GM12878 (cell line): ENCODE measurements at places on chromosomes 6 and 20. TPM values are rescaled to one million over a fixed set of nuclear protein-coding genes. Genes with fewer than 3 reads are reported as not detected.

ISM1 gene
- not detected in 2 replicates for total RNA-seq

DNA sequence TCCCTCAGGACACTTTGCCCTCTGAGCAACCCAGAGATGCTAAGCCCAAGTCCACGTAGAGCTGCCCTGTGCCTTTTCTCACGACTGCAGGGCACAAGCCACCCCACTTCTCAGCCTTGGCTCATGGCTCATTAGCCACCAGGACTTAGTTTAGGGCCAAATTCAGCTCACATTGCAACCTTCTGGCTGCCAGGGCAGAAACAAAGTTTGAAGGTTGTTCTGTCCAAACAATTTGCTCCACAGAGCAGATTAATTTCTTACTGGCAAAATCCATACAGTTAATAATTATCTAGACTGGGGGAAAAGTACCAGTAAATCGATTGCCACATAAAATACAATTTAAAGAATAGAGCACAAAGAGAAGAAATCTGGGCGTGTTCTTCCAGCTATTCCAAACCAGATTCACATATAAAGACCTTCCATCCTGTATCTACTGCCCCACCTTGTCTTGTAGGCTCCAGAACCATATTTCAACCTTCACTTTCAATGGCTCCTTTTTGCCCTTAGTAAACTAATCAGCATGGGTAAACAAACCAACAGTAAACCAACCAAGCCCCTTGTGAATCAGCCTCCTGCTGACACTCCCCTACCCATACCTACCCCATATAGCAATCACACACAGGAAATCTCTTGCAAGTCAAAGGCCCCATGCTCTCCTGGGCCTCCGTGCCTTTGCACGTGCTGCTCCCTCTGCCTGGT lies 101.9 kb downstream of the QRSL1 start:
- no peak for DNase-seq

- no peak for DNase-seq
These were observed 632 bp downstream of the PCMT1 start for GRCh38 chr6:149750136-149750609.

HIVEP2 gene
- 15.7 and 18.2 TPM in 2 replicates for total RNA-seq

NKAIN4 gene
- not detected in 2 replicates for total RNA-seq

DNA sequence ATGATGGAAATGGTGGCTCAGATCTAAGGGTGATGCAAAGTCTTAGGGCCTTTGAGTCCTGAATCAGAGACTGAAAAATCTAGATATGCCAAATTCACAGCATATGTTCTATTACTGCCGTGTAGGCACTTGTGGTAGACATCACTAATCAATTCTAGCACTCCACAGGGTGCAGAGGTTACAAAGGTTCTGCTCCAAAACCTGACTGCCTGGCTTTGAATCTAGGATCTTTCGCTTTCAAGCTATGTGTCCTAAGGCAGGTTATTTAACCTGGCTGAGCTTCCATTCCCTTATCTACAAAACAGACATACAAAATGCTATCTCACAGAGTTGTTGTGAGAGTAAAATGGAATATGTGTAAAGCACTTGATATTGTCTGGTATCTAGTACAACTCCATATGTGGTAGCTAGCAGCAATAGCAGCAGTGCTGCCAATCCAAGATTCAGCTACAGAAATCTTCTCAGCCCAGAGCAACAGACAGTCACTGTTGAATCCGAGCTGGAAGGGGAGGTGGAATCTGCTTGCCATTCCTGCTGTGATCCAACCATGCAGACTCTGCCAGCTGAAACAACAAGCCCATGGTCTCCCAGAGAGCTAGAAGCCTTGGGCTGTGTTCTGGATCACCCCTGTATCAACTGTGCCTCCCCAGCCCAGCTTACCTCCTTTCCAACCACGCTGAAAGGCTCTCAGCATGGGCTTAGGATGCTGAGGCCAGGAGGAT lies 206.9 kb downstream of the TFAP2C start:
- DNase-seq, result no peak

DNA sequence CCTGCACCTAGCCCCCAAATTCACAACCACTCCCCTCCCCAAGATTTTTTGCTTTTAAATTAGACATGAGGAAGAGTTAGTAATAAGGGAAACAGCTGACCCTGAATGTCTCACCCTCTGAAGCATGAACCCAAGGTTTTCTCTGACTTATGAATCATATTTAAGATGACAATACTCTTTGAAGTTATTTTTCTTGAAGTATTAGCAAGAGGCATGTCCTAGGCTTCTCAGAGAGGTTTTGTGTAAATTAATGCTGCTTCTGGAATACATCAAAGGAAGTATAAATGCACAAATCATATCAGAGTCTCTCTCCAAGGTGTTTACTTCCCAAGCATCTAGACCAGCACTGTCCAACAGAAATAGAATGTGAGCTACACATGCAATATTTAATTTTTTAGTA lies 408.1 kb upstream of the MARCKS start:
- DNase-seq, result no peak

NRSN1 gene
- total RNA-seq, result not detected in 2 replicates

- no peak for DNase-seq
These were observed at the start of gene LAMA2 for GRCh38 chr6:128882991-128883611. TSS of gene LAMA2 (plus strand) at chr6:128883138. CDS start at chr6:128883246, 108 bp downstream.

- no peak for DNase-seq
These were observed 321.3 kb upstream of the TCF21 start for GRCh38 chr6:133567636-133568035.

- DNase-seq, result no peak
These were observed 6.3 kb upstream of the SIRPA start for GRCh38 chr20:1888796-1889463.

VSX1 gene
- total RNA-seq, result not detected in 2 replicates

GRCh38 chr6:24522228-24523176 lies 27.7 kb downstream of the ALDH5A1 start:
- peak; percentile 59 for DNase-seq

DNA sequence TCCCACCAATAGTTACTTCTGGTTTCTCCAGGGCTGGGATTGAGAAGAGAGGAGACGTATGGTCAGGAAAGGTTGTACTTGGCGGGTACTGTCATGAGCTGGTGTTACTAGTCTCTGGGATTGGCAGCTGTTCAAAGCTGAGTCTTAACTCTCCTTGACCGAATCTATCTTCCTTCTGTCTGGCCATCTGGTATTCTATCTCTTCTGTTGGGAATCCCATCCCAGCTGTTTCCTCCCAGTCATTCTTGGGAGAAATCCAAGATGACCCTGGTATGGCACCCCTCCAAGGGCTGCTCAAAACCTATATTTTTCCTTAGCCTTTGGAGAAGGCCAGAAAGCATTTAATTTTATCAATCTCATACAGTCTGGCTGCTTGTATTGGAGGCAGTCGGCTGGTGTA lies 287.0 kb upstream of the CHD6 start:
- no peak for DNase-seq

DNA sequence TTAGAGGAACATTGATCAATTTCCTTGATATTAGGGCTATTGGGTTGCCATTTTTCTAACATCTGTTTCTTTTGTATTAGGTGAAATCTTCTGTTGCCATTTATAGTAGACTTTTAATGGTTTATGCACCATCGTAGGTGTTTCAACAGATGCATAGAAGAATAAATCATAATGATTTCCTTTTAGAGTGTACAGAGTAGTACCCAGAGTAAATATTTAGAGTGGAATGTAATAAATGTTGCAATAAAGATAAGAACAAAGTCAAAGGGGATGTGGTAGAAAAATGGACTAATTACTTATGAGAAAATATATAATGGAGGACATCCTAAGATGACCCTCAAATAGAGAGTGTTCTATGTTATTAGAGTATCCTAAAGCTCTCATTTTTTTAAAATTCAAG lies 643.0 kb upstream of the CITED2 start:
- no peak for DNase-seq

BPI gene
- not detected in 2 replicates for total RNA-seq

NT5E gene
- 8.2 and 9.7 TPM in 2 replicates for total RNA-seq

DNA sequence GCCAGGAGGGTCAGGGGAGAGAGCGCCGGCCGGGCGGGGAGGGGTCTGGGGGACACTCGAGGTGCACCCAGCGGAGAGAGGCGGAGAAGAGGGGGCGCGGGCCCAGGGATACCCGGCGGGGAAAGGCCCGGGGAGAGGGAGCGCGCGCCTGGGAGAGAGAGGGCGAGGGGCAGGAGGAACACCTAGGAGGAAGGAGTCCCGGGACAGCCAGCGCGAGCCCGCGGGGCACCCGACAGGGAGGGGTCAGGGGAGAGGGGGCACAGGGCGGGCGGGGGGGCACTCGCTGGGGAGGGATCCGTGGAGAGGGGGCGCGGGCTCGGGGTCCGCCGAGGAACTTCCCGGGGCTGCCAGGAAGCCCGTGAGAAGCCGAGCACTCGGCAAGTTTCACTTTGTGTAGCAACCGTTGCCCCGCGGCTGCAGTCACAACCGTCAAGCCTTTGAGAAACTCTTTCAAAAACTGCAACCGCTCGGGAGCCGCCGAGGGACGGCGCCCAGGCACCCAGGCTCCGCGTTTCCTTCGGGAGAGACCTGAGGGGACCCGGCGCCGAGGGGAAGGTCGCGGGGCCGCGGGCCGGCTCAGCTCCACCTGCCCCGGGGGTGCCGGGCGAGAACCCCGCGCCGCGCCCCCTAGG lies 471 bp downstream of the EZR start:
- DNase-seq, result no peak

ZNF341 gene
- total RNA-seq, result 4.0 and 5.0 TPM in 2 replicates

C6orf163 gene
- 1.3 and 1.4 TPM in 2 replicates for total RNA-seq

- peak; percentile 50 for DNase-seq
These were observed 56.2 kb downstream of the SNX9 start for GRCh38 chr6:157879034-157879872.

GRCh38 chr6:38805692-38806091 lies 90.6 kb downstream of the DNAH8 start:
- DNase-seq, result no peak

- no peak for DNase-seq
These were observed 42.0 kb downstream of the KIAA1755 start for GRCh38 chr20:38218566-38218885.

DNA sequence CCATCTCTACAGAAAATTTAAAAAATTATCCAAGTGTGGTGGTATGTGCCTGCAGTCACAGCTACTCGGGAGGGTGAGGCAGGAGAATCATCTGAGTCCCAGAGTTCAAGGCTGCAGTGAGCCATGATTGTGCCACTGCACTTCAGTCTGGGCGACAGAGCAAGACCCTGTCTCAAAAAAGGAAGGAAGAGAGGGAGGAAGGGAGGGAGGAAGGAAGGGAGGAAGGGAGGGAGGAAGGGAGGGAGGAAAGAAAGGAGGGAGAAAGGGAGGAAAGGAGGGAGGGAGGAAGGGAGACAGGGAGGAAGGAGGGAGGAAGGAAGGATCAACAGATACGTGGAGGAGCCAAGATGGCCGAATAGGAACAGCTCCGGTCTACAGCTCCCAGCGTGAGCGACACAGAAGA lies 90.1 kb downstream of the ZNF217 start:
- DNase-seq, result no peak

DNA sequence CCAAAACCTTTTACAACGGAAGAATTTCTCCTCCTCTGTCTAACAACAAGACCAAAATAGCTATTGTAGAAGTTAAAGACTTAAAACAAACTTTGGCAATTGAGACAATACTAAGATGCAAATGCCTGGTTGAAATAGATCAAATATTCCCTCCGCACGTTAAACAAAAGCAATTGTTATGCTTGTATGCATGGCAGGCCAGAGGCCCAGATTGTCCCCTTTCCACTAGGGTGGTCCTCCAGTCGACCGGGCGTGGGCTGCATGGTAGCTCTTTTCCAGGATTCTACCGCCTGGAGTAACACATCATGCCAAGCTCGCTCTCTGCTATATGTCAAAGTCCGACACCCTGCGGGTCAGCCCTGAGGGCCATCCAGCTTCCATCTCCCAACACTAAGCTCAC lies 234.7 kb downstream of the RNGTT start:
- no peak for DNase-seq

GRCh38 chr6:125904871-125905270 lies 51.7 kb upstream of the HINT3 start:
- peak; percentile 50 for DNase-seq

SLC26A8 gene
- total RNA-seq, result 0.35 TPM in 1 of 2 replicates, not detected in the other

DNA sequence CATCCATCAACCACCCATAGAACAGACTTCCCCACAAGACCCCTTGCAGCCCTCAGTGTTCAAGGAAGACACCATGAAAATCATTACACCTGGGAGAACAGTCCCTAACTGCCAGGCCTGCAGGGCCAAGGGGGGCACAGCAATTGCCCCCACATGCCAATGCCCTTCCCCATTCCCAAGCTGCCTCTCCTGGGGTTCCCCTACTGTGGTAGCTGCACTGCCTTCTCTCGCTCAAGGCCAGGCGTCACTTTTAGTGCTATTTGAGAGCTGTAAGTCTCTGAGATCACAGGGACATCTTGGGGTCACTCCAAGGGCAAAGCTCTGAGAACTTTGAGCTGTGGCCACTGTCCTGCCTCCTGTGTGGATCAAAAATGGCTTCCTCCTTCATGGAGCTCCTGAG lies 6.0 kb upstream of the ACSS1 start:
- DNase-seq, result no peak

DNA sequence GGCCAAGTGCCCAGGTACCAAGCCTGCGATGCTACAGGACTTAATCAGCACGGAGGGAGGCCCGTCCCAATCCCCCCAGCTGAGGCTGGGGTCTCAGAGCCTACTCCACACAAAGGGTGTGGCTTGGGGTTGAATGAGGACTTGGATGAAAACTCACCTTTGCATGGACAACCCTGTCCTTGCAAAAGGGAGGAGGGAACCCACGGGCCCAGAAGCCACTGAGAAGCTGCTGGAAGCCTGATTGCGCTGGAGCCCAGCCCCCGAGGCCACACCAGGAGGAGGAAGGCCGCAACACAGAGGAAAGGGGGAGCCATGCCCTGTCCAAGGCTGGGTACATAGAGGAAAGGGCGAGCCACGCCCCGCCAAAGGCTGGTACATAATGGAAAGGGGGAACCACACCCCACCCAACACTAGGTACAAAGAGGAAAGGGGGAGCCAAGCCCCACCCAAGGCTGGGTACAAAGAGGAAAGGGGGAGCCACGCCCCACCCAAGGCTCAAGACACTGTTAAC lies 158.8 kb downstream of the DLL1 start:
- DNase-seq, result no peak

DNA sequence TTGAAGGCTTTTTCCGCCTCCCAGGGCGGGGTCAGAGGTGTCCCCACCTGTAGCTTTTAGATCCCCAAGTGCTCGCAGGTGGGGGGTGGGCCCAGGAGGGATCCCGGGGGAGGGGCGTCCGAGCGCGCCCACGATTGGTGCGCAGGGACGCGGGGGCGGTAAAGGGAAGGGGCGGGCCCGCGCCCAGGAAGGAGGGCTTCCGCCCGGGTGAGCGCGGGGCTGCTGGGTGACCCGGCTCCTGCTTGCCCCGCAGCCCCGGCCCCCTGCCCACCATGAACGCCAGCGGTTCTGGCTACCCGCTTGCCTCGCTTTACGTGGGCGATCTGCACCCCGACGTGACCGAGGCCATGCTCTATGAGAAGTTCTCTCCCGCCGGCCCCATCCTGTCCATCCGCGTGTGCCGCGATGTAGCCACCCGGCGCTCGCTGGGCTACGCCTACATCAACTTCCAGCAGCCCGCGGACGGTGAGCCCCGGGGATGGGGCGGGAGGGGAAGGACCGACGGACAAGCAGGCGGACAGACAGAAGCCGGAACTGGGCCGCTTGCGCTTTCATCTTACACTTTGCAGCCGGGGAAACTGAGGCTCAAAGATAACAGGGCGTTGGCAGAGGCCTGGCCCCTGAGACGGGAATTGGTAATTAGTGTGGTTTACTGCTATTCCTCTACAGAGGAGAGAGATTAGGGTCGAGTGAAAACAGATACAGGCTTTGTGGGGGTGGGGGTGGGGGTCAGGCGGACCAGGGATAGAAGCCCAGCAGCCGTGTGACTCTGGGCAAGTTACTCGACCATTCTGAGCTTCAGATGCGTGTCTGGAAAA lies at the start of gene PABPC1L:
PABPC1L (plus strand) TSS at position 189 of the 818 bp plus-strand sequence; CDS start at position 273, 84 bp downstream.
- peak; percentile 13 for DNase-seq

GRCh38 chr6:31490115-31490873 lies 7.7 kb upstream of the MICB start:
- DNase-seq, result no peak
